CD4-positive, alpha-beta T cell treated with Interferon alpha-2 for 1 hour (primary cell): ENCODE measurements at places on chromosomes 16 and 17.
A peak's percentile ranks its signal among the peaks of the same experiment; 100 is the strongest.

- no peak for DNase-seq
Measured at GRCh38 chr17:9022573-9023391, 1.5 kb downstream of the NTN1 start.

DNA sequence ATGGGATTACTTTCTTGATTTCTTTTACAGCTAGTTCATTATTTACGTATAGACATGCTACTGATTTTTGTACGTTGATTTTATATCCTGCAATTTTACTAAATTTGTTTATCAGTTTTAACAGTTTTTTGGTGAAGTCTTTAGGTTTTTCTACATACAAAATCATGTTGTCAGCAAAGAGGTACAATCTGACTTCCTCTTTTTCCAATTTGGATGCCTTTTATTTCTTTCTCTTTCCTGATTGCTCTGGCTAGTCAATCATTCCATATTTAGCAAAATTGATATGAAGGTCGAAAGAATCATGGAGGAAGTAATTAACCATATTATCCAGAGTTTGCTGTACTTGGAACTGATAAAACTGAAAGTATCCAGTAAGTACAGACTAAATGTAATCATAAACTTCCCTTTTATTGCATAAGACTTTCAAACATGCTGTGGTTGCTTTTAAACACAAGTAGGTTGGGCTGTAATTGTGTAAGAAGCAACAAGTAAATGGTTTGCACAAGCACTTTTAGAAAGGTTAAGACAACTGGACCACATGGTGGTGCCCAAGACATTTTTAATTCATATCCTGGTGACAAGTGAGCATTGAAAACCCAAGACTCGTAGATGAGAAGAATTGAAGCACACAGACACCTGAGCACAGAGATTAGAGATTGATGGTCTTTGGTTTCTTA is 8.4 kb downstream of the GDE1 start:
- no peak for DNase-seq

DNA sequence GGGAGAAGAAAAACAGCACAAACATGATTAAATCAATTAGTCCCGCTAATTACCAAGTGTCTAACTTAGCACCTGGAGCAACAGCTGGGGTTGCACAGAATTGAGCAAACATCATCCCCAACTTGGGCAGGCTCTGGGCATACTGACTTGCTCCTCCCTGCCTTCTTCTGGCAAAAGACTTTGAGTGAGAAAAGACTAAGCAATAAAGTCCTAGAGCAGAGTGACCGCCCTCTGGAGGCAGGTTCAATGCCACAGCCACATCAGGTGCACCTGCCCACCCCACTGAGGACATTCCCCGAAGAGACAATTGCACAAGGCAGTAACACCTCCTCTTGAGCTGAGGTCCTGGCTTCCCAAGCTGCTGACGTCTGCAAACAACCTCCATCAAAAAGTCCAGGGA is 358.3 kb downstream of the SOX9 start:
- no peak for DNase-seq

DNA sequence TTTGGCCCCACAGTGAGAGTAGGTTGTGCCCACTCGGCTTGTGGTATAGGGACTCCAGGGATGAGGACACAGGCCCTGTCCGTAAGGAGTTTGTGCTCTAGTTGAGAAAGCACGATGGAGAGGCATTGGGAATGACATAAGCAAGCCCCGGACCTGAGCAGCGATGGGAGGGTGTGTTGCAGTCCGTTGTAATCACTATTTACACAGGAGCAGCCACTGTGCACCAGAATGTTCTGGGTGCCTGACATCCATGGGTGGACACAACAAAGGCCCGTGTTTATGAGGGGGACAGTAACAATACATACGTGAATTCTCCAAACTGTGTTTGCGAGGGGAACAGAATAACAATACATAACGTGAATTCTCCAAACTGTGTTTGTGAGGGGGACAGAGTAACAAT is 86.8 kb downstream of the NPIPB11 start:
- no peak for DNase-seq

DNA sequence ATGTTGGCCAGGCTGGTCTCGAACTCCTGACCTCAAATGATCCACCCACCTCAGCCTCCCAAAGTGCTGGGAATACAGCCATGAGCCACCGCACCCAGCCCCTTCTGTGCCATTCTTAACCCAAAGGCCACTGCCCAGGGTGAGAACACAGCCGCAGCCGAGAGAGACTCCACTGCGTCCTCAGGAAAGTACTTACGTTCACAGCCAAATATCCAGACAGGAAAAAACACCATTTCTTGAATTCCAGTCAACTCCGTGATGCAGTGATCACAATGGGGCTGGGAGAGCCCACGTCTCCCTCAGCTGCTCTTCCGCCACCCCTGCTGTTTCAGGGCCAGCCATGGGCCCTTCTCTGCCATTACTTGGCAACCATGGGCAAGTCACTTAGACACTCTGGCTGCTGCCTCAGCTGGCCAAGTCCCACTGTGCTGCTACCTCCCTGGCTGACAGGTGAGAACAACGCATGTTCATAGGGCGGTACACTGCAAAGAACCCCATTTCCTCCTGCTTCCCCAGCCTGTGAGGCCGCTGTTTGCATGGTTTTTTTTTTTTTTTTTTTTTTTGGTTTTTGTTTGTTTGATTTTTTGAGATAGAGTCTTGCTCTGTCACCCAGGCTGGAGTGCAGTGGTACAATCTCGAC is 4.3 kb downstream of the CDIP1 start:
- DNase-seq, result peak; percentile 42

GRCh38 chr17:42683407-42684034 is 1.2 kb downstream of the CNTNAP1 start:
- DNase-seq, result no peak

DNA sequence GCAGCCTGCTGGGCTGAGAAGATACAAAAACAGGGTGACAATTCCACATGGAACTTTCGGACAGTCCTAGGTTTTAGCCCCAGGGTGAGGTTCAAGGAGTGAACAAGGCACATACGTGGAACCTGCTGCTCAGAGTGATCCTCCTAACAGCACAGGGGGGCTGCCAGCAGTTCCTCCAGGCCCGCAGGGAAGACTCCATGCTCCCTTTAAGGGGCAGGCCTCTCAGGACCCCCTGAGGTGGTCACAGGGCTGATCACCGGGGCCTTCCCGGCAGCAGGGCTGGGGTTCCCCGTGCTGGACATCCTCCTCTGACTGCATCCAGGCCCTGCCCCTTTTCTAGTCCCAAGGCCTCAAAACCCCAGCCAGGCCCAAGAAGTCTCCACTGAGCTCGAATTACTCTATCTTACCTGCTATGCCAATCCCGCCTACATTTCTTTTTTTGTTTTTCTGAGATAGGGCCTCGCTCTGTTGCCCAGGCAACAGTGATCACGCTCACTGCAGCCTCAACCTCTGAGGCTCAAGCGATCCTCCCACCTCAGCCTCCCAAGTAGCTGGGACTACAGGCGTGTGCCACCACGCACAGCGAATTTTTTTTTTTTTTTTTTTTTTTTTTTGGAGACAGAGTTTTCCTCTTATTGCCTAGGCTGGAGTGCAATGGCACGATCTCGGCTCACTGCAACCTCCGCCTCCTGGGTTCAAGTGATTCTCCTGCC is 10.4 kb downstream of the CANT1 start:
- no peak for DNase-seq

DNA sequence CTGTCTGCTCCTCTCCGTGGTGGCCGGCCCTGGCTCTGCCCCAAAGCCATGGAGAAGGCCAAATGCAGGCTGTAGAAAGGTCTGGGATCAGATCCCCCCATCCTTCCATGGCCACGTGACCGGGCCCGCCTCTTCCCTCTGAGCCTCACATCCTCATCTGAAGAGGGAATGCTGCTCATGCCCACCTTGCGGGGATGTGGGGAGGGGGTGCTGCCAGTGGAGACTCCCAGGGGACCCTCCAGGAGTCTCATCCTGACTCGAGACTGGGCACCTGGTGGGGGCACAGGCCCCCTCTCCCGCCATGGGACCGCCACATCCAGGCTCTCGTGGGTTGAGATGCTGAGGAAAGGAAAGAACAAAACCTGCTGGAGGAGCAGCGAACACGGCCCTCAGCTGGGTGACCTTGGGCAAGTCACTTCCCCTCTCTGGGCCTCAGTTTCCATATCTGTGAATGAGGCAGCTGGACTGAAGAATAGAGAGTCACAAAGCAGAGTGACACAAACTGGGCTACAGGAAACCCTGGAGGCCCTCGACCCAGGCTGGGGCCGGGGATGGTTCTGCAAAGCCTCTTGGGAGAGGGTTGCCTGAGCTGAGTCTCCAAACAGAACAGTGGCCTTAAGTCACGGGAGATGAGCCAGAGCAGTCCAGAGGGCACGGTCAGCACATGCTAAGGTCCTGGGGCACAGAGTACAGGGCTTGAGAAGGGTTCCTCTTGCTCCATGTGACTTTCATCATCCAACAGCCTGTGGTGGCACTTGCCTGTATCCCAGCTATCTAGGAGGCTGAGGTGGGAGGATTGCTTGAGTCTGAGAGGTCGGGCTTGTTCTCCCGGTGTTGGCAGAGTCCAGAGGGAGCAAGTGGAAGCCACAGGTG is 30.1 kb downstream of the SOCS1 start:
- no peak for DNase-seq

DNA sequence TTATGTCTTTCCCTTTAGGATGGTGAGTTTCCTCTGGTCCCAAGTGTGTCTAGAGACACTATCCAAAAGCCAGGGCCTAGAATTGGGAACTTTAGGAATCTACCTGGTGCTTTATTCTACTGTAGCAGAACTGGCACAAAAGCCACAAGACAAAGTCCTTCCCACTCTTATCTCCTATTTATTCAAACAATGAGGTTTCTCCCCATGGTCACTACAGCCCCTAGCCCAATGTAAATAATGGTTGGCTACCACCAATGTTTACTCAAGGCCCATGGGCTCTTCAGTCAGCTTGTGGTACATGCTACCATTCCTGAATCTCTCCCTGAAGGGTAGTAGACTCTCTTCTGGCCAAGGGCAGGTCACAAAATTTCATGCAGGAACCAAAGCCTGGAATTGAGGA is 789.4 kb upstream of the KIF2B start:
- no peak for DNase-seq

- DNase-seq, result no peak
Measured at GRCh38 chr17:38750312-38751121, 2.0 kb upstream of the PSMB3 start.

GRCh38 chr17:31425282-31426040 is 34.0 kb downstream of the RAB11FIP4 start:
- DNase-seq, result no peak

DNA sequence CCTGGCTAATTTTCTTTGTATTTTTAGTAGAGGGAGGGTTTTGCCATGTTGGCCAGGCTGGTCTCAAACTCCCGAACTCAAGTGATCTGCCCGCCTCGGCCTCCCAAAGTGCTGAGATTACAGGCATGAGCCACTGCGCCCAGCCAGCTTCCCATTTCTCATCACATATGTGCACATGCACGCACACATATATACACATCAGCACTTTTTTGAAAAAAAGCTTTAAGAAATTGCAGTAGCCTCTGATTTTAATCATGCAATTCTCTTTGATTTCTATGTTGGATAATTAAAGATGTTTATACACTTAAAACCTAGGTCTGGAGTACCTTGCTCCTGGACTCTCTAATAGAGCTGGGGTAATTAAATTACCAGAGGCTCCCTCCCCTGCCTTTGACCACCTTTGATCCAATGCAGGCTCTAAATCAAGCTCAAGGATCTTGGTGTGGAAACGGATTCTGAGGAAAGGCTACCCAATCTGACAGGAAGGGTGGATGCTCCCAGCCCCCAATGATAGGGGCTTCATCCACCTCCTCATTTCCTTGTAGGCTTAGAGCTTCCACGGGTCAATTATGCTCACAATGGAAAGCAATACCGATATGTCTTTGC is 29.7 kb upstream of the GAN start:
- DNase-seq, result no peak

- no peak for DNase-seq
Measured at GRCh38 chr16:76748461-76749348, 442.3 kb upstream of the MON1B start.

- DNase-seq, result no peak
Measured at GRCh38 chr17:81241203-81241602, 2.1 kb downstream of the NDUFAF8 start.

DNA sequence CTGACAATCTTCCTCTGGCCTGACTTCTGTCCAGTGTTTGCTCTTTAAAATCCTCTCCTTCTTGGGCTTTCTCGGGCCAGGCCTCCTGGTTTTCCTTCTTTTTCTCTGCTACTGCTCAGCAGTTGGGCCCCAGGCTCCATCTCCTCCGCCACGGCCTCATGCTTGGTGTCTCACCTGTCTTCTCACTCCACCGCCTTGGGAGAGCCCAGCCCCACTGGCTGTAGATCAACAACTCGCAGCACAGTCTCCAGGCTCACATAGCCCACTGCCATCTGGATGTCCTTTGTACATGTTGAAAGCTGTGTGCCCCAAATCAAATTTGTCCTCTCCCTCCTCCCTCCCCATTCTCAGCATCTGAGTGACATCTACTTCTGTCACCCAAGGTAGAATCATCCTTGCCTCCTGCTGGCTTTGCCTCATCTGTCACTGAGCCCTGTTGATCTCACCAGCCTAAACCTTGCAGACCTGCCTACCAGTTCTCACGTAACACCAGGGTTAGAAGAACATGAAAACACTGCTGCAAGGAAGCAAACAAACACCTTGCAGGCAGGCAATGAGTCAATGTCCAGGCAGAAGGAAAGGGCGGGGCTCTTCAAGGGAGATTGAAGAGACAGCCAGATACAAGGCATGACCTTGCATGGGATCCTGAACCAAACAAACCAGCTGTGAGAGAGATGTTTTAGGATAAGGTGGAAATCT is 103.2 kb upstream of the SMURF2 start:
- no peak for DNase-seq

- DNase-seq, result peak; percentile 6
Measured at GRCh38 chr16:52912565-52913173, 140.0 kb downstream of the CHD9NB start.

- no peak for DNase-seq
Measured at GRCh38 chr16:6020162-6020985, 922.8 kb upstream of the EEF2KMT start.

DNA sequence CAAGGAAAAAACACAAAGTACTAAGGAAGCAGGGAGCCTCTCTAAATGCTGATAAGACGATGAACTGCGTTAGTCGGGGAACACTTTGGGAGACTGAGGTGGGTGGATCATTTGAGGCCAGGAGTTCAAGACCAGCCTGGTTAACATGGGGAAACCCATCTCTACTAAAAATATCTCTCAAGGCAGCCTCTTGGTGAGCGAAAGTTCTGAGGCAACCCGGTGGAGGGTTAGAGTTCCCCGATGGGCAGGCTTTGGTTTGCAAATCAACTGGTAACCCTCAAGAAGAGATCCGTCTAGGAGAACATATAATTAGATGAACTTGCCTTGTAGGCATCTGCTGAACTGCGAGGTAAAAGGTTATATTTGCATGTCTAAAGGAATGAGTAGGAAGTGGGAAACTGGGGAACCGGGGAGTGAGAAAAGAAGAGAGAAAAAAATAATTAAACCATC is 44.6 kb downstream of the WSB1 start:
- no peak for DNase-seq

- DNase-seq, result no peak
Measured at GRCh38 chr16:63720848-63721247, 1401.0 kb downstream of the CDH11 start.
